Stimulated activated CD4-positive, alpha-beta T cell treated with anti-CD3 and anti-CD28 coated beads, TNF-alpha, amount 100 ng/mL, for 48 hours (primary cell): ENCODE measurements at places on chromosomes 16 and 17.

DNA sequence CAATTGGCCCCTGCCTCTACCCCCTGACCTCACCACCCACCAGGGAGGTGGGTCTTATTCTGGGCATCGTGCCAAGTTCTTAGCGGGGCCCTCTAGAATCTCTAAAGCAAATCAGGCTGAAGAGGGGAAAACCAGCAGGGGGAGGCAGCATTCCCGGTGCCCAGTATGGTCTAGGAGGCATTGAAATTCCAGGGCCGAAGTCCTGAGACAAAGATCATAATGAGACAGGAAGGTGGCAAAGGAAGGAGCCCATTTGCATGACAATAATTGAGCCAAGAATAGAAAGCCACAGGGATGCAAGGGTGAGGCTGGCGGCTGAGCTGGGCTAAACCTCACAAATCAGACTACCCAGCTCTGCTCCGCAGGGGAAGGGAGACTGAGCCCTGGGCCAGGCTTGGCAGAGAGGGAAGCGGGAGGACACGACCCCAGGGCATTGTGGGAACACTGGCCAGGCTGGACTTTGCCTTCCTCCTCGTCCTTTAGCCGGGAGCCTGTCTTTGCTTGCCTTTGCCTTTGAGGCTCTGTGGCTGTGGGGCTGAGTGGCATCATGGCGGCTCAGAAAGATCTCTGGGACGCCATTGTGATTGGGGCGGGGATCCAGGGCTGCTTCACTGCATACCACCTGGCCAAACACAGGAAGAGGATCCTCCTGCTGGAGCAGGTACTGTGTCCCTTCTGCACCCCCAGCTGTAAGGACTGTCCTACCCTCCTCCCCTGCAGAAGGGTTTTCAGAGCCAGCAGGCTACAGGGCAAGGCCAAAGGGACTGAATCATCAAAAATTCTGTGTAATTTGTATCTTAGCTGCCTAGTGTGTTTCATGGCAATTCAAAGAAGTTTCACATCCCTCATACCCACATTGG lies at the start of gene PIPOX:
Gene PIPOX (plus strand): TSS at position 463 of the 860 bp plus-strand sequence. CDS start 85 bp downstream, at position 548.
- DNase-seq, result no peak

DNA sequence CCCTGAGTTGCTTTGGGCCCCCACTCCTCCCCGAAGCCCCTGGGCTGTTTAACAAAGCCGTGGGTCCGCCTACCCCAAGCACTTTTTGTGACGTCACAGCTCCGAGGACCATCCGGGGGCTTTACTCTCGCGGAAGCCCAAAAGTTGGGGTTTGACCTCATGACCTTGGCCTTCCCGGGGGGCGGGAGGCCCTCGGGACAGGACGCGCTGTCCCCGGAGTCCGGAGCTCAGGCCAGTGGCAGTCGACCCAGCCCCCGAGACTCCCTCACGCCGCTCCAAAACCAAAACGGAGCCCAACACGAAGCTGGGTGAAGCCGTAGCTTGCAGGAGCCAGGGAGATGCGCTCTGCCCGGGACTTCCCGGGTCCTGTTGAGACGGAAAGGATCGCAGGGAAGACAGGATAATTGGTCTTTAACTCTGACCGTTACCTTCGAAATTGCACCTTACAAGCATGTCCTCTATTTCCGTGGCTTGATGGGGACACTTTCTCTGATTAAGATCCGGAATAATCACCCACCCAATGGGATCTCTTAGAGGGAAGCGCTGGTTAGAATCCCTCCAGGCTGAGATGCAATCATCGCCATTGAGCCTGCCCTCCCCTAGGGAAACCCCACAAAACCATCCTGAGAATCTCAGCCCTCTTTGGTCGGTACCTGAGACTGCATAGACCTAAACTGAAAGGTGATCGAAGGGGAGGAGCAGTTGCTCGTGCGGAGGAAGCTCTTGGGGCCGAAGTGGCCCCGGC lies 4.9 kb upstream of the SOX9 start:
- no peak for DNase-seq

DNA sequence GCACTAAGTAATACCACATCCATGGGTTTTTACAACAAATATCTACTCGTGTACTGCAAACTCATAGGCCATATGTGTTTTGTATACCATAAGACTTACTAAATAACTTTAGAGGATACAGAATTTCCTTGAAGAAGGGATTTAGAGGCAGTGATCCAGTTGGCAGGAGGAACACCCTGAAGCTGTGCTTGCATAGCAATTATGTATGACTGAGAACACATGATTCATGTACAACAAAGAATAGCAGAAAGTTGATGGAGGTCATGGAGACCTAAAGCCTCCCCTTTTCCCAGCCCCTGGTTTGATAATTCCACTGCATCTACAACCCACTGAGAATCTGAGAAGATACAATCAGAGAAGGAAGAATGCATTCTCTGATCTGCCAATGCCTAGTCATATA lies 83.8 kb upstream of the PMFBP1 start:
- no peak for DNase-seq

- no peak for DNase-seq
Measured at GRCh38 chr17:47720196-47720595, 12.8 kb upstream of the TBX21 start.

DNA sequence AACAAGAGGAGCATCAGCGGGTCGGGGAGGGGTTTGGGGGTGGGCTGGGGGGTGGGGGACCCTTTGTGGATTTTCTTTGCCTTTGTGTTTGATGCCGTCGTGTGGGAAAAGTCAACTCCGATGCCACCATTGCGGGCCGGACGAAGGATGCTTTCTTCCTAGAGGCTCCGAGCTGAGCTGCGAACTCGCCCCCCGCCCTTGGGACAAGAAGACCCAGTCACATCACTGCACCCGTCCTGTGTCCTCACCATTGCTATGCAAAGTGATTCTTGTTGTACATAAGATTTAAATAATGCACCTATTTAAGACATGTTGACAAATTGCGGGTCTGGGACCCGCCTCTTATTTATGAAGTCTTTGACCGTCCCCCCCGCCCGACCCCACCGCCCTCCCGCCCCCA lies 69.0 kb upstream of the PLCG2 start:
- no peak for DNase-seq

GRCh38 chr16:73339821-73340220 lies 291.9 kb upstream of the ZFHX3 start:
- DNase-seq, result no peak

DNA sequence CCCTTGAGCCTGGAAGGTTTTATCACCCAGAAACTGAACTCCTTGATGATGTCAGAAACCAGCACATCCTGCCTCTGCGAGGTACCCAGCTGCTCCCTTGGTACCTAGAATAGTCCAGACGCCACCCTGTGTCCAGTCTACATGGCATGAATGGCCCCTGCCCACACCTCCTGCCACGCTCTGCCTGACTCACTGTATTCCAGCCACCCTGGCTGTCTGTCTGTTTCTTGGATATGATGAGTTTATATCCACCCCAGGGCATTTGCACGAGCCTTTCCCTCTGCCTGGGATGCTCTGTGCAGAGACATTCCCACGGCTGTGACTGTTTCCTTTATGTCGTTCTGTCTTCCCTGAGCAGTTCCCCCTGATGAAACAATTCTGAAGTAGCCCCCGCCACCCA lies 68.7 kb downstream of the CRISPLD2 start:
- DNase-seq, result no peak

DNA sequence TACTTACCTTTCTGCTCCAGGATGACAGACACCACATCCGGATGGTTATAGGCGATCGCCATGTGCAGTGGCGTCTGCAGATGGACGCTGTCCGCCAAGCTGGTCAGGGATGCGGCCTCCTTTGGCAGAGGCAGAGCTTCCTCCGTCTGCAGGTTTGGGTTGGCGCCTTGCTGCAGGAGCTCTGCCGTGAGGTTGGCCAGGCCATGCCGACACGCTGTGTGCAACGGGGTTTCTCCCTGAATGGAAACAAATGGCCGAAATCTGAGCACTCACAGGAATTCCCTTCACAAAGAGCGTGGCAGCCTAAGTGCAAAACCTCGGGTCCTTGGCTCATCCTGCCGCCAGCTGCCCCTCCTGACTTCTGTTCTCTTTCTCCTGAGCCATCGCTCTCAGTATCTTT lies 41.8 kb downstream of the CYB5D2 start:
- DNase-seq, result no peak

GRCh38 chr17:32880671-32881453 lies 3.9 kb upstream of the MYO1D start:
- DNase-seq, result no peak

GRCh38 chr17:73609758-73610157 lies 34.5 kb downstream of the SDK2 start:
- DNase-seq, result no peak

GRCh38 chr16:67884684-67885083 lies at the start of gene NRN1L:
Gene NRN1L, plus strand, starts transcription at chr16:67884885. Its CDS starts 19 bp downstream, at chr16:67884904.
- no peak for DNase-seq

DNA sequence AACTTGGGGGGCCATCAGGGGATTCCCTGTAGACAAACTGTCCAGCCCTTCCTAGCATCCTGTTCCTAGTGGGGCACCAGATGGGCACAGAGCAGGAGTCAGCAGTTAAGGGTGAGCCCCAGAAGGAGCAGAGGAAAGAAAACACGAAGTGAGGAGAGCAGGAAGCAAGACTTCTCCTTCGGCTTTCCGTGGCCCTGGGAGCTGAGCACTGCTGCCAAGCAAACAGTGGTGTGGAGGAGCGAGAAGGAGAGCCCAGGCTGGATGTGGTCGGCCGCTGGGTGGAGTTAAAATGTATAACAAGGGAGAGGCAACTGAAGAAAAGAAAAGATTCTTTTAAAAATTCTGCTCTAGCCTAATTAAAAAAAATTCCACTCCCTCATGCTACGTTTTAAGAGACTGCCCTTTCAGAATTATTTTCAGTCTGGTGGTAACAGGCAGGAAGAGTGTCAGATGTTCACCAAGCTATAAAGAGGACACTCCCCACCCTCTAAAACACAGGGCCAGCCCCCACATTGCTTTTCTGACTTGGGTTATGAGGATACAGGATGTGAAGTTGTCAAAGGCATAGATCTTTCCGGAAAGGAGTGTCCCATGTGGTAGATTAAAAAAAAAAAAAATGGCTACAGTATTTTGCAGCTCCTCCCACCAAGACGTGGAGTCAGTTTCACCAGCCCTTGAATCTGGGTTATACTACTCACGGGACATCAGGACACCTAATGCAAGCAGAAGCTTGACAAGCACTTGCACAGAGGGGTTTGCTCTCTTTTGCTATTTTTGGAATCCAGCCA lies 74.9 kb upstream of the ZFHX3 start:
- DNase-seq, result no peak

DNA sequence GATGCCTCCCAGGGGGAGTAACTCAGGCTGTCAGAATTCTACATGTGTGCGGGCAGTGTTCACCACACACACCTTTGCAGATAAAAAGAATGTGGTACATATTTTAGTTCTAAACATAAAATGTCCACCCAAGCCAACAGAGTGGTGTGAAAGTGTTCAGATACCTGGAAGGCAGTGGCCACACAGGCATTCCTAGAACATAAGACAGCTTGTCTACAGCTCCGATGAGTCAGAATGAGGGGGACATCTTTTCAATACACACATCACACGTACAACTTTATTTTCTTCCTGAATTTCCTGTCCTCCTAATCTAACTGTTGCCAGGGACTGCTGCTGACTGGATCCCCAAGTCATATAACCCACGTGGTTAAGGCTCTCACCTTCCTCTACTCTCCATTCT lies 142.3 kb downstream of the ZFHX3 start:
- DNase-seq, result no peak

DNA sequence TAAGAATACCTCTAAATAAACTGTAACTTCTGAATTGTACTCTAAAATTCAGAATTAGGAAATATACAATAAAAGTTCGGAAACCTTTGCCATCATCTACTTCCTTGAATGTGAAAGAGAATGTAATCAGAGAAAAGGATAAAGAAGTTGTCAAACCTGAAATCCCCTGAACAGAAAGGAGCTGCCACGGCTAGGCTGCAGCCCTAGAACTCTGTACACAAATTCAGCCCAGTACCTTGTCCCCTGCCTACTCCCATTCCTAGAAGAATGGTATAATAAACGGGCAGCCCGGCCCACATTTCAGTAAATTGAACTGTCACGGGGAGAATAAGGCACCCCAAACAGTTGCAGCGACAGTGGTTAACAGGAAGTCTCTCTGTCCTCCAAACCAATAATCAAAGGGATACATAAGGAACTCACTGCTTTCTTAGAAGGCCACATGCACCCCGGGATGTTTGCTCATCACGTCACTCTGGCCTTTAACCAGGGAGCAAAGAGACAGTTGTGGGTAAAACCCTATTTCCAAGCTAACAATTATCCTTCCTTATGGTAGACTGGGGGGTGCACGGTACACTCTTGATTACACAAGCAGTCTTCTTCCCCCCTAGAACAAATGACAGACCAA lies 24.3 kb upstream of the RFFL start:
- DNase-seq, result no peak

- DNase-seq, result no peak
Measured at GRCh38 chr17:82285141-82285540, 11.6 kb upstream of the CSNK1D start.

GRCh38 chr16:78024159-78024558 lies 1.8 kb downstream of the CLEC3A start:
- no peak for DNase-seq
